ENCODE measurements at places on chromosomes 3 and 15.
A peak's percentile ranks its signal among the peaks of the same experiment; 100 is the strongest.

DNA sequence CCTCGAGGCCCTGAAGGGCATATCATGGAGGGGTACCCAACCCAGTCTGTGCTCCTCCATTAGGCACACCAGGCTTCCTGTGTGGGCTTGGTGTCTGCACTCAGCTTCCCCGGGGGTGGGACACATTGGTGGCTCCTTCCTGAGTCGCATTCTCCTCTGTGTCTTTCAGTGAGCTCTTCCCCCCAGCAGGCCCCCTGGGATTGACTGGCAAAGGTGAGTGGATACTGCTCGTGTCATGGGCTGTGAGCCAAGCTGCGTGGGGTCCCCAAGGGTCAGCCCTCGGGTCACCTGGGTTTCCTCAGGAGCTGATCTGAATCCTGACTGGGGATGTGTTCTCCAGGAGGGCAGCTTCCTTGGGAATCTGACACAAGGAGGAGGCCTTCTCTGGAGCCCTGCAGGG is 231.0 kb downstream of the SNRPN start:
- DNase-seq = no peak

DNA sequence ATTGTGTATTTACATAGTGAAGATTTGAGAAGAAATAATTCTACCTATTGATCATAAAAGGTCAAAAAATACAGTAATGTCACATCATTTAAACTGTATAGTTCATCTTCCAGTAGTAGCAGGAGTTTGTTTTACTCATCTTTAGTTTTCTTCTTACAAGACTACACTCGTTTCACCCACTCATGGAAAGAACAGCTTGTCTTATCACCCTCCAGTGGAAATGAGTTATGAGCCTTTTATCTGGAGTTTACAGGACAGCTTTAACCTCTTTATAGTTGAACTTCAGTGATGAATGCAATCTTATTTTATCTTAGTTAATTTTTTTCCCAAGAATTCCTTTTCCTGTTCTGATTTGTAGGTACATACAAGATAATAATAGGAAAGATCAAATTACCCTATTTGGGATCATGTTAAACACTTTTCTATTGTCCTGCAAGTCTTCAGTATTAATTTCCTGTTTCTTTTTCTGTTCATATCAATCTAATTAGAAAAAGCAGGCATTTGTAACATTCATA is 36.8 kb downstream of the RBMS3 start:
- no peak for DNase-seq

GRCh38 chr15:52481915-52482314 is 46.8 kb downstream of the MYO5A start:
- DNase-seq = peak; percentile 93

DNA sequence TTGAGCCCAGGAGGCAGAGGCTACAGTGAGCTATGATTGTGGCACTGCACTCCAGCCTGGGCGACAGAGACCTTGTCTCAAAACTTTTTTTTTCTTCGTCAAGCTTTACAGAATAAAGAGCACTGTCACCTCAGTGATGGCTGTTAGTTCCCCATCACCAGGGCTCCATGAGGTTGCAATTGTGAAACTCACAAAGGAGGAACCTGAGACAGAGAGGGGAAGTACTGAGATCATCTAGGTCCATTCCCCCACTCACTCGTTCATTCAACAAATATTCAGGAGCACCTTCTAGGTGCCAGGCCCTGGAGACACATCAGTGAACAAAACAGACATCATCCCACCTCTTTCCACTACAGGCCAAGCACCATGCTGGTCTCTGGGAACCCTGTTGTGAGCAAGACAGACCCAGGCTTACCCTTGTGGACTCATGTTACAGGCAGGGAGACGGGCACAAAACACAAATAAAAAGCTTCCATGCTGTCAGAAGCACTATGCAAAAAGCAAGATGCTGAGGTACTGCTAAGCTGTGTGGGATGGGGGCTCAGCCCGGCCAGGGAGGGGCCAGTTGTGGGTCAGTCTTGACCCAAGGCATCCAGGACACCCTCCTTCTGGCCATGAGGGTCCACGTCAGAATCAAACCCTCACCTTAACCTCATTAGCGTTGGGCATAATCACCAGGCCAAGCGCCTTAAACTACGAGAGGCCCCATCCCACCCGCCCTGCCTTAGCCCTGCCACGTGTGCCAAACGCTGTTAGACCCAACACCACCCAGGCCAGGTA is 2.1 kb upstream of the RHO start:
- peak; percentile 35 for DNase-seq

DNA sequence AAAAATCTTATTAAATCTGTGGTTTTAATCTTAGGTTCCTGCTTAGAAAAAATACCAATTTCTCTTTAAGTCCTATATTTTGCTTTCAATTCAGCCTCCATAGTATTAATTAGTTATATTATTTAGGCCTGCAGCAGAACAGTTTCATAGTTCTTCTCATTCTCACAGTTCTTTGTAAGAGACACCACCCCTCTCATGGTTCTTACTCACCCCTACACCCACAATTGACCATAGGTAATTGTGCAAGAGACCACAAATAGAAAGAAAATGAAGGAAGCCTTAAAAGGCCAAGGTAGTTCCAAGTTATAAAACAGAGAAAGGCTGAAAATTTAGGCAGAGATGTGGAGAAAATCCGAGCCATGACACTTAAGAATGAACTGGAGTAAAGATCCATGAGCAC is 415.3 kb downstream of the TIGIT start:
- DNase-seq = peak; percentile 33

DNA sequence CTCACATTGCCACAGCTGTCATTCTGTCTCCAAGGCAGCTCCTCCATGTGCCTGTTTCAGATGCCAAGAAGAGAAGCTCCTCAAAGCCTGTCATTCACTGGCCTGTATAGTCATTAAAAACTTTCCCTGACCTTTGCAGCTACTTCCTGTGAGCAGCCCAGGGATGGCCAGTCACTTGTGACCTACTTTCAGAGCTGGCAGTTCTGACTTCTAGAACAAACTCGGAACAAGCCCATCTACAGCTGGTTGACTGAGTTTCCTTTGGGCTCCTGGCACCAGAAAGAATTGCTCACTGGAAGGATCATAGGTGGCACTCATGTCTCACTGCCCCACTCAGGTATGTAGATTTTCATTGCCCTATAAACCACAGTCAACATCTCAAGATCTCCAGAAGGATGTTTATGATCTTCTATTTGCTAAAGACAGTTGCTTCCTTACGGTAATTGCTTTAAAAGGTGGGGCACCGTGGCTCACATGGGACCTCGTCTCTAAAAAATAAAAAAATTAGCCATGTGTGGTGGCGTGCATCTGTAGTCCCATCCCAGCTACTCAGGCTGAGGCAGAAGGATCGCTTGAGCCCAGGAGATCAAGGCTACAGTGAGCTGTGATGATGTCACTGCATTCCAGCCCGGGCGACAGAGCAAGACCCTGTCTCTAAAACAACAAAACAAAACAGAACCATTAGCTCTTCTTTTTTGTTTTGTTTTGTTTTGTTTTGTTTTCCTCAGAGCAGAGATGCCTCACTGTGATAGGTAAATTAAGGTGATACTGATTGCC is 11.2 kb upstream of the ATP13A3 start:
- no peak for DNase-seq

DNA sequence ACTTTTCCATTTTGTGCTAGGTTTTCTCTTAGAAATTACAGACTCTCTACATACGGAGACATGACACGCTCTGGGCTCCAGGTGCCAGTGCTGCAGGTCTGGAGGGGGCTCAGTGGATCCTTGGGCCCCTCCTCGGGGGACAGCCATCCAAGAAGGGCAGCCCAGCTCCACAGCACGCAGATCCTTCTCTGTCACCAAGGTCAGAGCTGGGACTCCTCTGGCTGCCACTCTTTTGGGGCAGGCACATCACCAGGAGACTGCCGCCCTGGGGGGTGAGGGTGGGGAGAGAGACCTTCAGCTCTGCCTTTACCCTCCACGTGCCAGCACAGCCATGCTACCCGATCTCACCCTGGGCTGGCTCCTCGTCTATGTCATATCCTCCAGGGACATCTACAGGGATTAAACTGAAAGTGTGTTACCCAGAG is 65.6 kb downstream of the ATP10A start:
- no peak for DNase-seq

GRCh38 chr15:70788114-70789049 is 25.0 kb upstream of the UACA start:
- DNase-seq = peak; percentile 30

DNA sequence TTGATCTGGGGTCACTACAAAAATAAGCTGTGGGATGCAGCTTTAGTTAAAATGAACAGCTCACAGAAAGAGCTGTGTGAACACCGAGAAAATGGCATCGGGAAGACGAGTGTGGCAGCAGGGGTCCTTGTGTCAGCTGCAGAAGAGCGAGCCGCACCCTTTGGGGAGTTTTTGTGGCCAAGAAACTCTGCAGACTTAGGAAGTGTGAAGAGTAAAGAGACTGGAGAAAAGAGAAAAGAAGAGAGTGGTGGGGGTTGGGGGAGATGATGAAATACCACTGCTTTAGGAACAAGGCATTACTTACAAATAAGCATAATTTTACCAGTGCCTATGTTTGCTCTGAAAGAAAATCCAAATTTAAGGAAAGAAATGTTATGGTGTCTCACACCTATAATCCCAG is 147.8 kb downstream of the LRRC28 start:
- DNase-seq = peak; percentile 12

GRCh38 chr15:50710585-50710984 is 24.0 kb upstream of the TRPM7 start:
- DNase-seq = no peak

DNA sequence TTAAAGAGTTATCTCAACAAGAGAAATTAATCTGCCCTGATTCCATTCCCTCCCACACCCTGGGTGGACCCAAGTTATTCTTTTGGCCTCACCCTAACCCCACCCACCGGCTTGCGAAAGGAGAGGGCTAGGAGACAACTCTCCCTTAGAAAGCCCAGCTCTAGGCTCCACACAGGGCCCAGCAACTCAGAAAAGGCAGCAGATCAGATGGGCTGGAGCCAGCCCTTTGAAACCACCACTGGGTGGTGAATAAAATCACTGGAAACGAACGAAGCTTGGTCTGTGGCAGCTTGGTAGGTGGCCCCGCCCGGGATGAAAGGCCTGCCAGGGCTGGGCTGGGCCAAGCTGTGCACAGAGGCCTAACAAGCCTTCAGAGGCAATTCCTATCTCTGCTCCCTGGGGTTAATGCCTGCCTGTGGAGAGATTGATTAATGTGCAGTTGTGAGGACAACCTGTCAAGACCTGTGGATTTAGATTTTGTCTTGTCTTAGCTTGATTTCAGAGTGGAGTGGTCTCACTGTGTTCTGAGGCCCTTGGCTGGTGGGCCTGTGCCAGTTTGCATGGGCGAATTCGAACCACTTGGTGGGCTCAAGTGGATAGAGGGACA is 38.8 kb downstream of the BHLHE40 start:
- DNase-seq = peak; percentile 53

DNA sequence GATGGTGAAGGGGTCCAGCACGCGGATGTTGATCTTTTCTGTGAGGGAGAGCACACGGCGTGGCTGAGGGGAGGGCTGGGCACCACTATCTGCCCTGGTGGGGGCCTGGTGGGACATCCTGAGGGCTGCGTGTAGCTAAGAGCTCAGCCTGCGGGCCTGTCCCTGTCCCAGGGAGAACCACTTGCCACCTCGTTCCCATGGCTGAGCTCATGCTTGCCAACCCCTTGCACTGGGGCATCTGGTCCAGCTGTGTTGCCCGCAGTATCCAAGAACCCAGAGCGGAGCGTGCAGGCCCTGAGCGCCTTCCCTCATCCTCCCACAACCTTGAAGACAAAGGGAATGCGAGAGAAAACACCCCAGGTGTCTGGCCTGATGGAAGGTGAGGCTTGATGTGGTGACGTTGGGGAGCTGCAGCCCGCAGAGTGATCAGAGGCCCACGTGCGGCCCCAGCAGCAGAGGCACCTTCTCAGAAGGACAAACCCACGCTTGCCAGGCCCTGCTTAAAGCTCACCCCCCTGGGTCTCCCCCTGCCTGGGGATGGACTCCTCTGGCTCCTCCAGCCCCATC is 28.9 kb downstream of the TKT start:
- no peak for DNase-seq

Measured in astrocyte of the spinal cord (primary cell).